AG04449 (cell line): ENCODE measurements at places on chromosomes 2 and 18.

- no peak for DNase-seq
Measured at GRCh38 chr18:12336171-12336613, 28.2 kb downstream of the TUBB6 start.

DNA sequence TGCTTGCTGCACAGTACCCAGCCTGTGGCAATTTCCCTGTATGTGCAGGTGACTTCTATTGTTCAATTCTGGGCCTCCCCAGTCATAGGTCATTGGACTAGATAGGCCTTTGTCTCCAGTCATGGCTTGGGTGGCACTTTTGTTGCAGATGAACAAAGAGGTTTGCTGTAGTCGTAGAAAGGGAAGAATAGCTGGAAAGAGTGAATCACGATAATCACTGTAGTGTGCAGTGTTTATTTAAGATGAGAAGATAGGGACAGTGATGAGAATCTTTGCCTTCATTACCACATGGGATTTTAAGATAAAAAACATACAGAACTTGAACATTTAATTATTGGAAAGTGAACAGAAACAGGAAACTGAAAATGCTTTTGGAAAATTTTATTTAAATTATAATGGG, 156.1 kb upstream of the CYRIA start:
- DNase-seq = no peak

- no peak for DNase-seq
Measured at GRCh38 chr2:109384308-109385271, 229.2 kb downstream of the SEPTIN10 start.

DNA sequence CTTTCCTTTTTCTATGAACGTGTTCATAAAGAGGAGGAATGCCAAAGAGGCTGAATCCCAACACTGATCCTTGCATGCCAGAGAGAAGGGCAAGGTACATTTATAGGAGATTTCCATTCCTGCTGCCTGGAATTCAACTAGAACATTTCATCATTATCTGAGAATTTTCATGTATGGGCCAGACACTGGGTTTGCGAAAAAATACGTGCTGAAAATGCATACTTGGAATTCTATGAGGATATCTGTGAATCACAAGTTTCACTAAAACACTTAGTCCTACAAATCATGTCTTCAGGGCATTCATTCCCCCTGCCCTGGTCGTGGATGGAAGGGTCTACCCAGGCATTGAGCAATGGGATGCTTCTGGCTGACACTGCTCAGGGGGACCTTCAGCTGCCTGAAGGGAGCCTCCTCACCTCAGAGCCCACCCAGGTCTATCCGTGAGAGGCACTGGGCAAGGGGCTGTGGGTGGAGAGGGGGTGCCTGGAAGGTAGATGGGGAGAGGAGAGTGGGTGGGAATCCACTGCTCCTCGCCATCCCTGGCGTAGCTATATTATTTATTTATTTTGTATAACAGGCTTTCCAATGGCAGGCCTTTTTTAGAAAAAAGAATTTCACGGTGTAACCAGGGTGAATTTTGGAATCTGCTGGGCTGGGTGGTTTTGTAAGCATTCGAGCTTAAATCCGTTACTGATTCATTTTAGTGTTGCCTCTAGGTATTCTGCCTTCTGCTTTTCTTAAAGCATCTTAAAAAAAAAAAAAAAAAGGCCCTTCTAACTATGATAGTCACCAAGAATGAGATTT, 560.6 kb upstream of the ID2 start:
- DNase-seq = peak; percentile 49

GRCh38 chr2:4279431-4279830, 576.1 kb downstream of the DCDC2C start:
- DNase-seq = no peak

GRCh38 chr2:226030788-226031646, 631.5 kb downstream of the NYAP2 start:
- DNase-seq = no peak

DNA sequence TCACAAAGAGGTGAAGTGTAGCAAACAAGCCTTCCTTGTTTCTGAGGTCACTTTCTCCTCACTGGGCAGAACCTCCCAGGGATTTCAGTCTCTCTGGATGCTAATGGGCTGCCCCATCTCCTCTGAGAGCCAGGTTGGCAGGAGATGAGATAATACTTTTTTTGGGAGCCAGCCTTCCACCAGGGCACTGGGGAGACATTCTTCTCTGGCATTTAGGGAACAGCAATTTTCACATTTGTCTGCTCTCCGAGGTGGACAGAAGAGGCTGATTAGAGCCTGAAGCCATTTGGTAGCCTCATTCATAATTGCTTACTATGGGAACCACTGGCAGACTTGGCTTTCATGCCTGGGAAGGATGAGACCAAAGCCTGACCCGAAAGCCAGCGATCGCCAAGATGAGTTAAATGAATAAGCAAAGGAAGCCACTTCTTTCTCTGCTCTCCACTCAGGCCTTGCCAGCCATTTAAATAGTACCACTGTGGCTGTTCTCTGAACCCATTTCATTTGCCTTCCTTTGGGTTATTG, 70.1 kb downstream of the NRP2 start:
- DNase-seq = no peak

DNA sequence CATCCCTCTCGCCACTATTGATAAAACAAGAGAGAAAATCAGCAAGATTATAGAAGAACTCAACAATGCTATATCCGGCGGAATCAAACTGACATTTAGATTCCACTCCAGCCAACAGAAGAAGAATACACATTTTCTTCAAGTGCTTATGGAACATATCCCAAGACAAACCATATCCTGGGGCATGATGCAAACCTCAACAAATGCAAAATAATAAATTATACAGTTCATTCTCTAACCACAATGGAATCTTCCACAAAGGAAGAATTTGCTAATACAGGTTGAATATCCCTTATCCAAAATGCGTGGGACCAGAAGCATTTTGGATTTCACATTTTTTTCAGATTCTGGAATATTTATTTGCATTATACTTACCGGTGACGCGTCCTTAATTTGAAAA, 51.4 kb upstream of the YPEL5 start:
- no peak for DNase-seq

GRCh38 chr2:191941376-191941929, 94.6 kb upstream of the CAVIN2 start:
- DNase-seq = no peak

DNA sequence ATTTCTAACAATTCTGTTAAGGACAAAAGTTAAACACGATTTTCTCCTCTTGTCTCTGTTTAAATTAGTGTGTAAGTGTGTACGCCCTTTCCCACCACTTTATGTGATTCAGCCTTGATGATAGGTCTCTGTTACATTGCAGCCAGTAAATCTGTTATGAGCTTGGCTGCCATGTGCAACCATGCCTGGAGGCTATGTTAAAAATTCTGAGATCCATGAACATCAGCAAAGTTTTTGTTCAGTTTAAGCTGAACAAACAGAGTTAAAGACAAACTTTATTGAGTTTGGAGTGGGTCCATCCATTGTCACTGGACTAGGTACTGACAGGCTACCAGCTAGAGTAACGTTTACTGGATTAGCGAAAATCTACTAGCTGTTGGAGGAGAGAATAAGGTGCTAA, 110.4 kb downstream of the NCKAP5 start:
- no peak for DNase-seq

GRCh38 chr2:6525475-6525964, 340.2 kb downstream of the CMPK2 start:
- no peak for DNase-seq

DNA sequence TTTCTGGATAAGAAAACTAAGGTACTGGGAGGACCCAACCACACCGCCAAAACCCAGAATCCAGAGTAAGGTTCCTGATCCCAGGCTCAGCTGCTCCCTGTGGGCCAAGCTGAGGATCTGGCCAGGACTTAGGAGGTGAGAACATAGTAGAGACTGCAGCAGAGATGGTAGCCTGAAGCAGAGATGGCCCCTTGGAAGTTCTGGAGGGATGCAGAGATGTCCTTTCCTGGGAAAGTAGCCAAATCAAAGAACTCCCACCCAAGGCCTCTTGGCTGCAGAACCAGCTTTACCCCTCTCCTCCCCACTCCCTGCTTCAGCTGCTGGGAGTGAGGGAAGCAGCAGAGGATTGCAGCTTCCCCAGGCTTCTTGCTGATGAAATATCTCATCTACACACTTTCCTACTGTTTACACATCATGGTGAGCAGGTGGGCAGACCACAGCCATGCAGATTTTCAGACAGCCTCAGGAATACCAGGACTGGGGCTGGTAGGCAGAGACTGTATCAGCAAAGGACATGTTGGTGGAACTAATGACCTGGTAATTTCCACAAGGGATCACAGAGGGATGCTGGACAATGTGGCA, 32.7 kb downstream of the TMEM17 start:
- no peak for DNase-seq

GRCh38 chr18:77000527-77000926, 132.1 kb downstream of the MBP start:
- no peak for DNase-seq

- DNase-seq = no peak
Measured at GRCh38 chr2:132896073-132896472, 226.1 kb upstream of the LYPD1 start.

DNA sequence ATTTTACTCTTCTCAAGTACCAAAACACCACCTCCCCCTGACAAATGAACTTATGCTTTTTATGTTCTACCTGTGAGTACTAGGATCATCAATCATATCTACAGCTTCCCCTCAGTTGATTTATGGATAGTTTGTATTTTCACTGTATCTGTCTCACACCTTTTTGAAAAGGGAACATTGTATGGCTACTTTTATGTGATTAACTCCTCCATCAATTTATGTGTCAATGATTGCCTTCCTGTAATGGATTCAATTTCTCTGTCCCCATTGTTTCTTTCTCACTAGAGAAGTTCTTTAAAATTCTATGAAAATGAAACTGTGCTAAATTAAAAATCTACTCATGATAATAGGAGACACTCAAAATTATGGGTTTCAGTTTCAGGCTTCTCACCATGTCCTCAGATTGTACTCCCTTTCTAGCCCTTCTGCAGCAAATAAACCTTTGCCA, 935.0 kb downstream of the TRIB2 start:
- no peak for DNase-seq
